ENCODE measurements at places on chromosomes 4 and X. TPM values are rescaled to one million over a fixed set of nuclear protein-coding genes. Genes with fewer than 3 reads are reported as not detected.

Gene ADRA2C
- not detected for total RNA-seq

Gene XPNPEP2
- 0.55 TPM for total RNA-seq

Gene GPC4
- not detected for total RNA-seq

Gene PRKG2
- total RNA-seq: 0.10 TPM

Gene RBM46
- not detected for total RNA-seq

Gene UGT2B17
- total RNA-seq: not detected

Gene WNK3
- 0.33 TPM for total RNA-seq

Gene CXCL3
- not detected for total RNA-seq

Gene OTC
- not detected for total RNA-seq

Gene SPANXC
- not detected for total RNA-seq

Gene TMEM35A
- total RNA-seq: not detected

Gene NPY1R
- not detected for total RNA-seq

Gene TMEM144
- 1.00 TPM for total RNA-seq

Gene SLC4A4
- total RNA-seq: 6.3 TPM

Gene TACR3
- not detected for total RNA-seq

Gene GLOD5
- not detected for total RNA-seq

Gene FRMD7
- total RNA-seq: not detected

Gene RTL3
- 0.14 TPM for total RNA-seq

Gene ITGB1BP2
- total RNA-seq: 10.4 TPM

Gene FAM149A
- not detected for total RNA-seq

Gene TRIM75
- total RNA-seq: not detected

Gene CLDN34
- total RNA-seq: not detected

Gene CXCL8
- 61.9 TPM for total RNA-seq

Gene ATP1B4
- not detected for total RNA-seq

Gene CTAG1B
- not detected for total RNA-seq

Gene SPANXN4
- not detected for total RNA-seq

Gene OTUD6A
- total RNA-seq: not detected

Gene DDX53
- not detected for total RNA-seq

Gene XG
- total RNA-seq: not detected

Gene HAND2
- not detected for total RNA-seq

Gene FAM9C
- total RNA-seq: not detected

Gene GAGE12J
- not detected for total RNA-seq

Gene PFKFB1
- 0.81 TPM for total RNA-seq

Gene CDS1
- not detected for total RNA-seq

Gene PAK3
- 0.33 TPM for total RNA-seq

Gene CFI
- total RNA-seq: not detected

Gene PNMA6F
- total RNA-seq: not detected

Gene CRLF2
- not detected for total RNA-seq

Gene MAGEA12
- not detected for total RNA-seq

Gene USP26
- total RNA-seq: not detected

Gene ATP8A1
- total RNA-seq: 52.9 TPM

Gene SORBS2
- not detected for total RNA-seq

Gene FAM47E
- total RNA-seq: not detected

Gene MAGEC2
- total RNA-seq: not detected

Gene TMPRSS11E
- not detected for total RNA-seq

Gene RPA4
- total RNA-seq: 4.0 TPM

Gene BMP3
- 0.08 TPM for total RNA-seq

Gene EFNB1
- total RNA-seq: 3.9 TPM

Gene GAB3
- 20.3 TPM for total RNA-seq

Gene SHROOM3
- total RNA-seq: not detected
